ENCODE measurements at places on chromosomes 3 and 15.

- no peak for DNase-seq
Measured at GRCh38 chr3:151156618-151157216, 46.3 kb downstream of the GPR171 start.

DNA sequence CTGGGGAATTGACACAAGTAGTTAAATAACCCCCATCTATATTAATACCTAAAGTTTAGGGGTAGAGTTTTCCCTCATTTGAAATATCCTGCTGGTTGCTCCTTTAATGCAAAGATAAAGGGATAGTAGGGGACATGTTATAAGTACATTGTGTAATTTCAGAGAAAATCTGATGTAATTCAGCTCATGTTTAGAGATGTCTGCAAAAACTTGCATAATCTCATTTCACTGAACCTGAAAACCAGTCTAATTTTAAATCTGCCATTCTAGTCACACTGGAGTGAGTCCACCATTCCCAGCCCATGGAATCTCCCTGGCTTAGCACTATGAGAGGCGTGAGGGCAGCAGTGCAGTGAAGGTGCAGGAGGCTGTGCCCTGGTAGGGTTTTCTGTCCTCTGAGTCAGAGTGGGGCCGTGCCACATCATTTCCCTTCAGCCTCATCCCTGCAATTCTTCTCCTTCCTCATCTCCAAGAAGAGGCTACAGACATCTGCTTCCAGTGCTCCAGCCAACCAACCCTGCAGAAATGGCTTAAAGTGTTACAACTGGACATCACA is 246.3 kb upstream of the UMPS start:
- DNase-seq: no peak

DNA sequence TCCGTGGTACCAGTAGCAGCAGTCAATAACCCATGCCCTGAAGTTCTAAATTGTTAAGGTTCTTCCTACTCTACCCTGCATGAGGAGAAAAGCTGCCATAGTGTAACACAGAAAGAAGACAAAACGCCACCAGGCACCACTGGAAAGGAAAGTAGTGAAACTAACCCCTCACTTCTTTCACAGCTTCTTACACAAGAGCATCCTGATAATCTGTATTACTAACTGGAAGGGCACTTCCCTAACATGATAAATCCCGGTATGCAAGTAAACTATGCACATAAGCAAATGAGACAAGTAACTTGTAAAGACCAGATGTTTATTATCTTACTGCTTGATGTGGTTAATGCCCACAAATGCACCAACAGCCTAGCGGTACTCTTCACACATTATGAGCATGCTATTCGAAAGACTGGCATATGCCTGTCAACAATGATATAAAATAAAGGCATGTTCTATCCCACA is 141.3 kb downstream of the ADAM10 start:
- no peak for DNase-seq

DNA sequence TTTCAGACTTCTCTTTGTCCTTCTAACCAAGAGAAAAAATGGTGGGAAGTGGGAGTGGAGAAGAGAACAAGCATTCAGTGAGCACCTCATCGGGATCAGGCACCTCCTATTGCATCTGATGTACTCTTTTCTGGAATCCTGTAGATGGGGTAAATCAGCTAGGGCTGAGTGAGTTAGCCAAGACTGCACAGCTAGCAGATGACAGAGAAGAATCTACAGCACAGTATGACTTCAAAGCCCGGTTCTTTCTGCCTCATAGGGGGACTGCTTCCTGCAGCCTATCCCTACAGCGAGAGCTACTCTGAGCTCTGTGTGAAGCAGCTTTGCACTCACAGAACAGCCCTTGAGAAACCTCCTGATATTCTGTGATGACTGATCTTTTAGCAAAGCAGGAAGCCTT is 275.2 kb upstream of the MEIS2 start:
- no peak for DNase-seq

- DNase-seq: no peak
Measured at GRCh38 chr3:48397767-48398681, 26.0 kb downstream of the FBXW12 start.

GRCh38 chr15:83866692-83867091 is 212.8 kb downstream of the ADAMTSL3 start:
- no peak for DNase-seq

DNA sequence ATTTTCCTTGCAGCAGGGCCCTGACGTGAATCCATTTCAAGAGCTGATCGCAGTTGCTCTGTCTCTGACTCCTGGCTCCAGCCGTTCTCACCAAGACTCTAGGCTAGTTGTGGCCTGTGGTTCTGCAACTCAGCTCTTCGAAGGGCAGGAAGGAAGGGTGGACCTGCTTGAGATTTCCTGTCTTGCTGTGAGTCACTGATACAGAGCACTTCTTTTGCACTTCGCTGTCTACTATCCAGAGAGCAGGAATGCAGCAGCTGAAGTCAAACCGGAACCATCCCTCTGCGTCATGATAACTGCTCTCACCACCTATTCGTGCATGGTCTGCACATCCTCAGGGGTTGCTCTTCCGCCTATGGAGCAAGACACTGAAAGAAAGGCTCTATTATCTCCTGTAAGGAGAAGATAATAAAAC is 59.7 kb downstream of the RAP2B start:
- peak; percentile 68 for DNase-seq

- no peak for DNase-seq
Measured at GRCh38 chr3:73379465-73379864, 245.3 kb downstream of the PDZRN3 start.

DNA sequence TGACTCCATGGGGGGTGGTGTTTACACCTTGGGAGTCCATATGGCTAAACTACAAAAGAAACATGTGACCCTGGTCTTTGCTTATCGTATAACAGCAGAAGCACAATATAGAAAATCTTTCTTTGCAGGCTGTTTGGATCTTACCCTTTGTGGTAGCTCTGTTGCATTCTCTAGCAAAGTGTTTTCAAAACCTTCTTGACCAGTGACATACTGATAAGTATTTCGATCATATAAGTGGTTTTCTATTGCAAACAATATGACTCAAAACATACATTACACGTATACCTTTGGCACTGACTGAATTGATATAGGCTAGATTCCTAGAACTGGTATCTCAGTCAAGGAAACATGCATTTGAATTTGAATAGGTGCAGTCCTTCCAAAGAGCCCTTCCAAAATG is 24.7 kb upstream of the ATP10A start:
- DNase-seq: no peak

- no peak for DNase-seq
Measured at GRCh38 chr3:172294223-172294806, 153.9 kb downstream of the GHSR start.

GRCh38 chr3:111229301-111229700 is 157.7 kb downstream of the NECTIN3 start:
- no peak for DNase-seq

- DNase-seq: peak; percentile 66
Measured at GRCh38 chr3:15291589-15292541, 40.5 kb downstream of the SH3BP5 start.

DNA sequence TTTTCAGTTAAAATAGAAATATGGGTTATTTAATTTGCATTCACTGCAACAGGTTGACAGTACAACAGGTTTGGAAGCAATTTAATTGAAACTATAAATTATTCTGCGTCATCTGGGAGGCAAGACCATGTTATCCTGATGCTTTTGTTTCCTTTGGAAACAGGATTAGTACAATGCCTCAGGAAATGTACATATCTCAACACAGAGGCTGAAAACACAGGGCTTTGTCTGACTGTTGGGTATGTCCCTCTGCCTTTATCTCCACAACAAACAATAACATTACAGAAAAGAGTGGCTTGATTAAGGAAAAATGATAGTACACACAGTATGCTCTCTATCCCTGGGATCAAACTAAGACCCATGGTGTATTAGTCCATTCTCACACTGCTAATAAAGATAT is 95.7 kb downstream of the KCNMB2 start:
- no peak for DNase-seq

GRCh38 chr3:81726132-81726531 is 35.3 kb downstream of the GBE1 start:
- no peak for DNase-seq

- DNase-seq: no peak
Measured at GRCh38 chr15:91593067-91593466, 260.4 kb upstream of the SLCO3A1 start.

DNA sequence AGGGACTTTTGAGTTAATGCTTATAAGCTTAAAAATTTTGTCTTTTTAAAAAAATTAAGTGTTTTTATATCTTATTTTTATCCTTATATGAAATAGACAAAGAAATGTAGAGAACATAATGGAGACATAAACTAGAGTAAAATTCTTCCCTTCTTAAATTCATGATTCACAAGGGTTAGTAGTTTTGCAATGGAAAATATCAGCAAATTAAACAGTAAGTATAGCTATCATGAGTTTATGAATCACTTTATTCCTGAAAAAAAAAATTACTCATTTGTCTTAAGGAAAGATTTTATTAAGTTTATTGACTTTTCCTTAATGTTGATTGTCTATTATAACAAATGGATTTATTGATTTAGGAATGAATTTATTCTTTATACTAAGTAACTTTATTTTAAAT is 4.3 kb downstream of the ATP6V1A start:
- DNase-seq: no peak

DNA sequence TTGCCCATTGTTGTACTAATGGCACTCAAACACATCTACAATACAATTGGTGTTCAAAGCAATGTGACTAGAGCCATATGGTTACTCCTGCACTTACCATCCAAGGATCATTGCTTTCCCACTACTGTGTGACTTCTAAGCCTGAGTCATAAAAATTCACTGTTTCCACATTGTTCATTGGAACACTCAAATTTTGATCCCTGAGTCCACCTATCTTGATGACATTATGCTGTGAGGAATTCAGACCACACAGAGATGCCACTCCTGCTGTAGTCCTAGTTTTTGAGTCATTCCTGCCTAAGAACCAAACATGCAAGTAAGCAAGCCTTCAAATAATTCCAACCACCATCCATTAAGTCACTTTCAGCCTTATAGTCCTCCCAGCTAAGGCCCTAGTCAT is 176.2 kb downstream of the EFHB start:
- no peak for DNase-seq

DNA sequence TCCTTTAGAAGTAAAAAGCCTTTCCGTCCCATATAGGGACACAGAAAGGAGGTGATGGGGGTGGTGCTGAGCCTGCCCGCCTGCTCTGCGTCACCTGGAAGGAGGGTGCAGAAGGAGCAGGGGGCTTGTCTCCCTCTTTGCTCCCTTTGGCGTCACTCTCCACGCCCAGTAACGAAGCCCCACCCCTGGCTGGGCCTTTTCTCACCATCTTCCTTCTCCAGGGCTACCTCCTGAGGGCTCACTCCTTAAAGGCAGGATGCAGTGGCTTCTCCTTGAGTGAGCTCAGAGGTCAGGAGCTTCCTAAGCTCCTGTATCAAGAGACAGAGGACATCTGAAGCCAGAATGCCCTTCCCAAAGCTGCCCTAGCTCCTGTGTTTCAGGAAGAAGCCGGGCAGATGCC is 31.5 kb downstream of the SLCO3A1 start:
- no peak for DNase-seq

GRCh38 chr3:32568953-32569352 is 1.7 kb downstream of the DYNC1LI1 start:
- no peak for DNase-seq

- peak; percentile 35 for DNase-seq
Measured at GRCh38 chr15:98599909-98600691, 48.2 kb upstream of the IGF1R start.

- no peak for DNase-seq
Measured at GRCh38 chr15:60526127-60526616, 47.2 kb upstream of the ICE2 start.

GRCh38 chr3:50150404-50150750 is 4.7 kb upstream of the SEMA3F start:
- DNase-seq: no peak

- DNase-seq: no peak
Measured at GRCh38 chr15:66982816-66983215, 82.6 kb upstream of the SMAD3 start.

DNA sequence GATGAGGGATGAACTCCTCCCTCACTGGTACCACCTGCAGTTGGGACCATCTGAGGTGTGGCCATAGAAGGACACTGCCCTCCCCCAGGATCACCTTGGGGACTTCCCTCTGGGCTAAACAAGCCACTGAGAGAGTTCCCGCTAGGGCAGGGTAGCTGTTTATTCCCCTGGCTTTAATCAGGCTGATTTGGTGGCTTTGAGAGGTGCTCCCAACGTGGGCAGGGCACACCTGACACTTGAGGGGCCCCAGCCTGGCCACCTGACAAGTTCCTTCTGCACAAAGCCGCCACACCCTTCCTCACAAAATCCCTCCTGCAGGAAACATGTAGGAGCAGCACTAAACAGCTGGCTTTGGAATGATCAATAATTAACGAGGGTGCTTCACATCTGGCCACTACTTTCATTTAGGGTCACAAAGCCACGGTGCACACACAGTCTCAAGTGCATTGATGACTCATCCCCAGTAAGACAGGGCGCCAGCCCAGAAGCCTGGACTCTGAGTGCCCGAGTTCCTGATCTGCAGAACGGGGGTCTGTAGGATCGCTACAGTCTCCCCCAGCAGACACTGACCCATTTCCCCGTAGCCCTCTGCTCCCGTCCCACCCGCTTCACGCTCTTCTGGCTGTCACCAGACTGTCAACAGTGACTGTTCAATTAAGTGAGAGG is 75.1 kb downstream of the ATP10A start:
- DNase-seq: peak; percentile 67

GRCh38 chr3:32847528-32847927 is 29.7 kb downstream of the TRIM71 start:
- no peak for DNase-seq

GRCh38 chr3:187015903-187016638 is 85.7 kb downstream of the ST6GAL1 start:
- peak; percentile 53 for DNase-seq

- DNase-seq: no peak
Measured at GRCh38 chr3:61231693-61232092, 19.6 kb downstream of the FHIT start.

GRCh38 chr15:94135486-94136147 is 95.7 kb upstream of the MCTP2 start:
- no peak for DNase-seq

- no peak for DNase-seq
Measured at GRCh38 chr3:78889348-78889747, 878.5 kb downstream of the ROBO1 start.

DNA sequence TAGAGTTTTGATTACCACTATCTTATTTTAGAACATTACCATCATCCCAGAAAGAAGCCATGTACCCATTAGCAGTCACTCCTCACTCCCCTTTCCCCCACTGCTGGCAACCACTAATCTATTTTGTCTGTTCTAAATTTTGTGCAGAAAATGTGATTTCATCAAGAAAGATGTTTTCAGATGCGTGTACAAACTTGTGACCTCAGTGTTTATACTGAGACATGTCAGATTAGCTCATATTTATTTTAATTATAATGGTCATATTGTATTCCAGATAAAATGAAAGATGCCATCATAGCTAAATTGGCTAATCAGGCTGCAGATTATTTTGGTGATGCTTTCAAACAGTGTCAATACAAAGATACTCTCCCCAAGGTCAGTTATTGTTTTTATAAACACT is 27.8 kb downstream of the PDCD6IP start:
- DNase-seq: no peak

- no peak for DNase-seq
Measured at GRCh38 chr3:194870394-194871110, 184.9 kb downstream of the FAM43A start.
